Kasumi-1 (cell line): ENCODE measurements at places on chromosomes 2 and 18.

DNA sequence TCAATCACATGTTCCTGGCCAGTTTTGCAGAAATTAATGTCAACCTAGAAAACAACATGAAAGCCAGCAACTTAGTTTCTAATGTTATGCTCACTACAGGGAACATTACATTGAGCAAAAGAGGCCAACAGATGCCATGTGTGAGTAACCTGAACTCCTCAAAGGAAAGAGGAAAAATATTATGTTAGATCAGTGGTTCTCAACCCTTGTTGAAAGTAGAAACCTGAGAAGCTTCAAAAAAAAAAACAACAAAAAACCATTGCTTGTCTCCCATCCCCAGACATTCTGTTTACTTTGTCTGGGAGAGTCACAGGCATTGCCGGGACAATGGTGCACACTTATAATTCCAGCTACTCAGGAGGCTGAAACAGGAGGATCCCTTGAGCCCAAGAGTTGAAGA, 57.7 kb downstream of the METTL4 start:
- DNase-seq: no peak

GRCh38 chr2:186189816-186190215, 296.2 kb upstream of the ZC3H15 start:
- no peak for DNase-seq

- DNase-seq: no peak
Observed at GRCh38 chr18:60044290-60045006, 144.7 kb downstream of the PMAIP1 start.

DNA sequence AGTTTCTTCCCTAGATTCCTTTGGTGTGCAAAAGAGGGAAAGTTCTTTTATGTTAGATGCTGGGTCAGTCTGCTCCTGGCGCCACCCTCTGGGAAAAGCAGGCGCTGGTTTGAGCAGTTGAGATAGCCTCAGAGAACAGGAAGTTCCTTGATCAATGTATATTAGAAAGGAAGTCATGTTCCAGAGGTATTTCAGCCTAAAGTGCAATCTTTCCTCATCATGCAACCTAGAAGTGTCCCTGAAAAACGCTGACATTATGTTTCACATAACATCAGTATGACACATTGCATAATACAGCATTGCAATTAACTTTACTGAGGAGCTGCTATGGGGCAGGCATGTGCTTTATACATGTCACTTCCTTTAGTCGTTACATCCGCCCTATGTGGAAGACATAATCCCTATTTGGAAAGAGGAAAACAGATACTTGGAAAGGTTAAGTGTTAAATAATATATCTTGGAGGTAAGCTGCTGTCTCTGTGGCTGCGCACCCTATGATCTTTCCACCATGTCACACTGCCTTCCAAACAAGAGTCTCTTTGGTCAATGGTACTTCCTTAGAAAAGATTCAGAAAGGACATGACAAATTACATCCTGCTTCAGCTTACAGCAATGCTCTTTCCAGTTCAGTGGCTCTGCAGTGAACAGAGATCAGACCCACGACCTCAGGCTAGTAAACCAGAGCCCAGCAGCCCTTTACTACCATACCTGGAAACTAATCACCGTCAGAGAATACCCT, 369.7 kb downstream of the RAD51AP2 start:
- peak; percentile 26 for DNase-seq

- DNase-seq: no peak
Observed at GRCh38 chr2:734496-734895, 57.3 kb upstream of the TMEM18 start.

DNA sequence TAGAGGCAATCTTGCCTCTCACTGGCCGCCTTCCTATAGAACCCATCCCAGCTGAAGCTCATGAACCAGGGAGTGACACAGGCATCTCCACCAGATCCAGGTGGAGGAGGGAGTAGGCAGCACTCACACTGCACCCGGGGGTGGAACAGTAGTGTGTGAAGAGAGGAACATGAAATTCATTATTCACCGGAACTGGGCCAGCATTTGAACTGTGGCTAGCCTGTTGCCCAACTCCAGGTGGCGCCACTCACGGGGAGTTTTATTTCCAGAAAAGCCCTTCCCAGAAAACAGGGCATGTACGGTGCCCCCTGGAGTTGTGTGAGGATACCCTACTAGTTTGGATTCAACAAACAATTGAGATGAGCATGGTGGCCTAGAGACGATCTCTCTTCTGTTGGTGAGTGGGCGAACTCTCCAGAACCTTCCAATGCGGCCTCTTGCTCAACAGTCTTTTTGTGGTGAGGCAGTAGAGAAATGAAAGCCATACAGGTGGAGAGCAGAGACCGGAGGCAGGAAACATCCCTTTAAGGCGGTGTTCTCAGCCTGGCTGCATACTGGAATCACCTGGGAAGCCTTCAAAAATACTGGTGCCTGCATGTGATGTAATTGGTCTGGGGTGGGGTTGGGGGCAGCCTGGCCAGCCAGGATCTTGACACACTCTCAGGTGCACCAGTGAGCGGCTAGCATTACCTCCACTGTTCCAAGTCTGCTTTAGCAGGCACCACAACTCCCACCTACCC, 73.5 kb upstream of the NEDD4L start:
- DNase-seq: no peak

- no peak for DNase-seq
Observed at GRCh38 chr18:70160073-70160678, 45.3 kb downstream of the RTTN start.

DNA sequence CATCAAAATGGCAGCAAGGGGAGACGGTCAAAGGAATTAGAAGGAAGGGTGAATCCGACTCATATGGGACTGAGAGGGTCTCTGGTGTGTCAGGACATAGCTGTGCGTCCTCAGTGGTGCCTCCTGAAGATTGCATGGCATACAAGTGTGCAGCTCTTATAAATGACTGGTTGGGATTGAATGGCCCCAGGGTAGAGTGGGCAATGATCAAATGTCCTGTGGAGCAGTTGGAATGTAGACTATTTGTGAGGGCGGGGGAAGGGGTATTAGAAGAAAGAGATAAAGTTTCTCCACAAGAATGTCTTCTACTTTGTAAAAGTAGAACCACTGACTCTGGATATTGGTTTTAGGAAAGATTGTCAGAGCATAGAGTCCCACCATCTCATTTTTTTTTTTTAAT, 24.6 kb downstream of the CTLA4 start:
- DNase-seq: no peak

- no peak for DNase-seq
Observed at GRCh38 chr2:200026332-200027230, 71.2 kb downstream of the MAIP1 start.

DNA sequence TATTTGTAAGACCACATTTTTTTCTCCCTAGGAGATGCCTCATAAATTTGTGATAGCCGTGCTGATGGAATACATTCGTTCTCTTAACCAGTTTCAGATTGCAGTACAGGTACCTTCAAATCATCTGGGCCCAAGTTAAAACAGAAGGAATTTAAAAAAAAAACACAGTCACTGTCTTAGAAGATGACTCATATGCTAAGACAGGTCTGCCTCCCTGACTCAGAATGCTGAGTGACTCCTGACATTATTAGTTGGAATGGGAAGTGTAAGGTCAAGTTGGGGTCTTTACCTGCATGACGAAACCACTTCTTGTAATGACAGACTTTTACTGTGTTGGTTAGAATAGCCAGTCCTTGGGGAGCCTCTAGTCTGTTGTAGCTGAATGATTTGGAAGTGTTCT, 26.3 kb downstream of the RMC1 start:
- no peak for DNase-seq

DNA sequence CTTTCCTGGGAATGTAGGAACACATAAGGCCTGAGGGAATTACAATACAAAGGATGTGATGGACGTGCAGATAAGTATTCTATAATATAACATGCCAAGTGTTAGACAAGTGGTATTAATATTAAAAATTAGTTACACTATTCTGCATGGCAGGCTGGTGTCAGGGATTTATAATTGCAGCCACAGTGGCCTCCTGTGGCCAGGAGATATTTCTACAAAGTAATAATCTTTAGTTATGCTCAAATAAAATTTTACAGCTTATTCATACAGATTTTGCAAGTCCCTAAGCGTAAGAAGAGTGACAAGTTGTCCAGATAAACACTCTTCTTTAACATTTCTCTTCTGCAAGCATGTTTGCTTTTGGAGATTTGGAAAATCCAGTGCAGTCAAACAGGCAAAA, 90.4 kb upstream of the CBLN2 start:
- no peak for DNase-seq

GRCh38 chr2:171747371-171747770, 60.1 kb downstream of the DYNC1I2 start:
- DNase-seq: no peak

- DNase-seq: no peak
Observed at GRCh38 chr2:177733-178132, 86.1 kb downstream of the SH3YL1 start.

DNA sequence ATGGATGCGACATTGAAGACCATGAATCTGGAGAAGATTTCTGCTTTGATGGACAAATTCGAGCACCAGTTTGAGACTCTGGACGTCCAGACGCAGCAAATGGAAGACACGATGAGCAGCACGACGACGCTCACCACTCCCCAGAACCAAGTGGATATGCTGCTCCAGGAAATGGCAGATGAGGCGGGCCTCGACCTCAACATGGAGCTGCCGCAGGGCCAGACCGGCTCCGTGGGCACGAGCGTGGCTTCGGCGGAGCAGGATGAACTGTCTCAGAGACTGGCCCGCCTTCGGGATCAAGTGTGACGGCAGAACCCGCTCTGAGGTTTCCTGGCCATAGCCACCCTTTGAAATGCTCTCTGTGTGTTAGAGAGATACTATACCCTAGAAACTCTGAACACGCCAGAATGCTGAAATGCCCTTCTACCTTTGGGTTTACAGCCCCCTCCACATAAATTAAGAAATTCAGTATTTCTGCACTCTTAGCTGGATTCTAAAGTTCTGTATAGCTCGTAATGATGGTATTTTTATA, 659 bp downstream of the CHMP1B start:
- DNase-seq: no peak

DNA sequence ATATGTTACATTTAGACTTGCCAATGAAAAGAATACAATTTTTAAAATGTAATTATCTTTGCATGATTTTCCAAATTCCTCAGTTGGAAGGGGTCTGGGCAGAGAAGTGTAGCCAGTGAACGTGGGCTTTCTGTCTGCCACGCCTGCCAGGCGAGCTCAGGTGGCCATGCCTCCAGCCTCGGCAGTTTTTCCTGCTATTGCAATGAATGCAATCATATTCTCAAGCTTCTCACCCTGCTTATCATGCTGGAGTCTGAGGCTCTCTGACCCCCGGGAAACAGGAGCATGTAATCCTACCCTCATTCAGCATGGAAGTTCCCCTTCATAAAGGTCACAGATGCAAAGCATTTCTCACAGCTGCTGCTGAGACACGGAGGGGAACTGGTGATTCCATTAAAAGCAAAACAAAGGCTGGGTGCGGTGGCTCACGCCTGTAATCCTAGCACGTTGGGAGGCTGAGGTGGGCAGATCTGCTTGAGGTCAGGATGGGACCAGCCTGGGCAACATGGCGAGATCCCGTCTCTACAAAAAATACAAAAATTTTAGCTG, 154.8 kb downstream of the MBP start:
- DNase-seq: no peak

DNA sequence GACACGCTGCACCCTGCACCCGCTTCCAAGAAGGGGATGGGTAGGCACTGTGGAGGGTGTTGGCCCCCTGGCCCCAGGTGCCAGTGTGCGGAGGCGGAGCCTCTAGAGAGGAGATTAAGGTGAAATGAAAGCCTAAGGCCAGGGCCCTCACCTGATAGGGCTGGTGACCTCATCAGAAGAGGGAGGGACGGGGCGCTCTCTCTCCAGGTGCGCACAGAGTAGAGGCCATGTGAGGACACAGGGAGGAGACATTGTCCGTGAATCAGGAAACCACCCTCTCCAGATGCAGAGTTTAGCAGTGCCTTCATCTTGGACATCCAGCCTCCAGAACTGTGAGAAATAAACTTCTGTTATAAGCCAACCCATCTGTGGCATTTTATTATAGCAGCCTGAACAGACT, 62.3 kb downstream of the PSMG2 start:
- no peak for DNase-seq

DNA sequence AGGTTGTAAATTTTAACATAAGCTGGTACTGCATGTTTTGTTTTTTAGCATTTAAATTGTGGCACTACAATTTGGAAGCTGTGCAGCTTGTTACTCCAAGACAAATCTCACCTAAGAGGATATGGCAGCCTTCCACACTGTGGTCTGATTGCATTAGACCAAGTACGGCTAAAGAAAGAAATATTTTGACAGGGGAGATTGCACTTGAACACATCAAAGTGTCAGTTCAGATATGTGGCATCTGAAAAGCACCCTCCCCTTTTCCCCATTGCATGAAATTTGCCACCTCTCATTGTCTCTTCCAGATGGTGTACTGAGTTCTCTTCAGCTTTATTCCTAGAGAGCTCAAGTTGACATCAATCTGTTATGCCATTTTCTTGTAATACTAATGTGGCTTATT, 295.9 kb downstream of the ERBB4 start:
- no peak for DNase-seq

DNA sequence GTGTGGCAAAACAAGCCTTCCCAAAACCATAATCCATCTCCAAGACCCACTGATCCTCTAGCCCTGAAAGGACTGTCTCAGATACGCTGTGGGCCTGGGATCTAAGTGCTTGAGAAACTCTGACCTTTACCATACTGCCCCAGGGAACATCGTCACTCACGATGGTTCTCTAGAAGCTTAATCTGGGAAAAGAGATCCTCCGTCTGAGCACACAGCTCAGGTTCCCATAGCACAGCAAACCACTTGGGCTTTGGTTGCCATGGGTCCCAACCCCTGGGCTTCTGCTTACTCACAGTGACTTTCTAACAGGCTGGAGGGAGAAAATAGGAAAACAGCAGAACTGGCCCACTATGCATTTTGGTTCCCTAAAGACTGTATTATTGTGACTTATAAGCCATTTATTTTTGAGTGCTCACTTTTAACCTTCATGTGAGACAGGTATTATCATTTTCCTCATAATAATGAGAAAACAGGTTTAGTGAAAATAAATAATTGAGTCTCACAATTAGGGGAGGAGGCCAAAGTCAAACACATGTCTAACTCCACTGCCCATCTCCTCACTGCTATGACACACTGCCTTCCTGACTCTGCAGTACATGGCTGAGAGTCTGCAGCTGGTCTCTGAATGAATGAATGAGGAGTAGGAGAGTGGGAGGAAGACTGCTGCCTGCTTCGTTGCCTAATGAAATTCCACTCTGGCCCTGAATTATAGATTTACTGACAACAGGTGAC, 46.7 kb downstream of the REEP1 start:
- DNase-seq: no peak

- no peak for DNase-seq
Observed at GRCh38 chr2:203631068-203631757, 75.2 kb upstream of the CD28 start.

DNA sequence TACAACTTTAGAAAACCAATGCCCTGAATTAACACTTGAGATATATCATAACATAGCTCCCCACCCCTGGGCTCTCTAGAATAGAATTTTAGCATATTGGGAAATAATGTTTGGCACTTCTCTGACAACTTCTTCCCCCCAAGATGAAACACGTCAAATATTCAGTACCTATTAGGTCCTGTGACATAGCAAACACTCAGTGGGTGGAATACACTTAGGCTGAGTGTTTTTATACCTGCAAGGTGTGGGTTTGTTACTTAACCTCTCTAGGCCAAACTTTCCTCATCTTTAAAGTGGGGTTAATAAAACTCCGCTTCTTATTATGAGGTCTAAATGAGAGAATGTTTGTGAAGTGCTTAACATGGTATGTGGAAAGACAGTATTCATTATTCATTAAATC, 56.1 kb downstream of the LAMA3 start:
- no peak for DNase-seq
